ENCODE measurements at places on chromosomes 16 and 17.

GRCh38 chr17:7403043-7403726, 712 bp downstream of the TMEM256 start:
- peak; percentile 10 for DNase-seq

DNA sequence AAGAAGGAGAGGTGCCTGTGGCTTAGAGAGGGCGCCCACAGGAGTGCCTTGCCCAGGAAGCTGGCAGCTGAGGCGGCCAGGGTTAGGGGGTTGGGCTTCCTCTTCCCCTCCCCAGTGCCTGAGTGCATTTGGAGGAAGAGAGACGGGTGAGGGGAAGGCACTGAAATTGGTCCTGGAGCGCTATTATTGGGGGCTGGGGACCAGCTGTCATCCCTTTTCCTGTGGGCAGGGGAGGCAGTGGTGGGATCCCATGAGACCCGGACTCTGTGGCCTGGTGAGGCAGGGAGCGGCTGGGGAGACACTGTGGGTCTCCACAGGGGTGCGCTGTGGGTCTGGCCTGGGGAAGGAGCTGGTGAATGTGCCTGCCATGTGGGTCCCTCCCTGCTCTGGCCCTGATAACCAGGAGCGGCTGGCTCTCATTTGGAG, 259.7 kb downstream of the SEC14L1 start:
- peak; percentile 33 for DNase-seq

DNA sequence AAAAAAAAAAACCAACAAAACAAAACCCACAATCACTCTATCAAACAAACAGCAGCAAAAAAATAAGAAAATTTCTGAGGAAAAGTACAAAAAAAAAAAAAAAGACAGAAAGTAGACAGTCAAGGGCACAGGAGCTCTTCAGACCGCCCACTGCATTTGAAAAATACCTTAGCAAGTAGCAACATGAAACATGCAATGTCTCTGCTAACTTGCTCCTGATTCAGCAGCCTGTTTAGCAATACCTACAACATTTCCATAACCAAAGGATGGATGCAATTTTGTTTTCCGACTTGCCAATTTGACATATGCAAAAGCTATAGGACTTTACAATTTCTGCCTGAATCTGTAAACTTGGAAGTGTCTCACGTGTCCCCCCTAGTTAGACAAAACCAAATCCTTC, 57.4 kb downstream of the SYNRG start:
- DNase-seq: no peak

- no peak for DNase-seq
Observed at GRCh38 chr17:29007860-29008455, 2.1 kb upstream of the SEZ6 start.

DNA sequence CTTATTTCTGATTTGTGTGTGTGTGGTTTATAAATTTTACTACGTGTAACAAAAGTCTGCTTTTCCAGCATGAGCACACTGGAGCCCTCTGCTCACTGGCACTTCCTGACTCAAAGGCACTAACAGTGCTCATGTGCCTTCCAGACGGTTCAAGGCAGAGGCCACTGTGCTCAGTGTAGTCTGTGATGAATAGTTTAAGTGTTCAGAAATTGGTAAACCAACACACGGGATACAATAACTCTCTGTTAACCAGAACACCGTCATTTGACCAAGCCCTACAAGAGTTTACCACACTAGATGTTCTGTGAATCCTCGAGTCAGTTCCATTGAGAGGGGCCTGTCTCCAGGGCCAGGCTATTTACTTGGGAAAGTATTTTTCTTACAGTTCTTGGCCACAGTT, 191.9 kb downstream of the MRTFB start:
- no peak for DNase-seq

DNA sequence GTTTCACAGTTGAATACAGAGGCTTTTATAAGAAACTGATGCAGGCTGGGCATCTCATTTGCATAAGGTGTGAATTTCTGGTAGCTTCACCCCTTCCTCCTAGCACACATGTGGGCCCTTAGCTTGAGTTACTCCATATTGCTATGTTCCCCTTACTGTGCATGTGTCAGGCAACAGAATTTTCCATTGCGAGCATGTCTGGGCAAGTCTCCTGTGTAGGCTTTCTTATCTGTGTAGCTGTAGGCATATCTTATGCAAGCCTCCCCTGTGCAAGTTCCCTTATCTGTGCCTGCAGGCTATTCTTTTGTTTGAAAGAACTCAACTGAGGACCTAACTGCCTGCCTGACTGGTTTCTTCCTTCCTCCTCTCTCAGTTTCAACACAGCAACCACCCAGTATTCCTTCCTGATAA, 597.4 kb upstream of the CDH5 start:
- DNase-seq: no peak

GRCh38 chr17:35700150-35700549, 31.3 kb upstream of the RASL10B start:
- no peak for DNase-seq

DNA sequence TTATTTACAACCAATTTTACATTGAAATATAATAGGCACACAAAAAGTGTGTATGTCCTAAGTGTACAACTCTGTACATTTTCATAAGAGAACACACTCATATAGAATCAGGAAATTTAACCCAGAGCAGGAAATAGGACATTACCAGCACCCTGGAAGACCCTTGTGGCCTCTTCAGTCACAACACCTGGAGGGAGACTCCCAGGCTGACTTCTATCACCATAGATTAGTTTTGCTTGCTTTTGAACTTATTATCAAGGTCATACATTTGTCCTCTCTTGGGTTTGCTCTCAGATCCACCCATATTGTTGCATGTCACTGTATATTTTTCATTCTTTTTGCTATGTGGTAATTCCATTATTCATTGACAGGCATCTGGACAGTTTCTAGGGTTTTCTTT, 5.8 kb downstream of the RIPOR1 start:
- no peak for DNase-seq

- DNase-seq: no peak
Observed at GRCh38 chr17:41943492-41943891, 13.1 kb downstream of the ODAD4 start.

- DNase-seq: no peak
Observed at GRCh38 chr16:28609631-28610594, at the start of gene SULT1A1. Gene SULT1A1, minus strand, starts transcription at chr16:28610044. Its CDS starts 1,189 bp downstream, at chr16:28608855.

GRCh38 chr17:28131599-28131998, 89.1 kb downstream of the NLK start:
- DNase-seq: no peak

DNA sequence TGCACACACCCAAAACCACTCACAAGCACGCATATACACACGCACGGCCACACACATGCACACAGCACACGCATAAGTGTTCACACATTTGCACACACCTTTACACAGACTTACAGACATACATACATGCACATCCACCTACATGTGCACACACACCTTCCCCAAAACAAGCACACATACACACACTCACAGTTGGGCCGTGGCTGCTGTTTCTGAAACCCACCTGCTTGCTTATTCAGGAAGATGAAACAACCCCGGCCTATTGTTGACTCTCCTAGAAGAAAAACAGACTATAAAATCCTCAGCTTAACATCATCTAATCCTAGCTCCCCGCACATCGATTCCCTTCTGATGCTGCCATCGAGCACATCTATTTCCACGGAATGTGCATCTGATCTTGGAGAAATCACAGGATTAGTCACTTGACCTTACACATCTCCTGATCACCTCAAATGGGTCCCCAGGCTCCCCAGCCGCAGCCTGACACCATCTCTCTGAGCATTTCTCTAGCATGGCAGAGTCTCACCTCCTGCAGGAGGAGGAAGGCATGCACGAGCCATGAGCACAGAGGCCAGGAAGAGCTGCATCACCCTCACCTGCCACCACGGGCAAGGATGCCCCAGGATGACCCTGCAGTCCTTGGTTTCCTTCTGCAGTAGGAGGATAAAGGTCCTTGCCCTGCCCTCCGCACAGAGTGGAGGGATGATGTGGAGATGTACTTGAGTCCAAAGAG, 105.8 kb upstream of the CDH5 start:
- DNase-seq: no peak

GRCh38 chr16:22329199-22329695, 32.0 kb downstream of the POLR3E start:
- no peak for DNase-seq

DNA sequence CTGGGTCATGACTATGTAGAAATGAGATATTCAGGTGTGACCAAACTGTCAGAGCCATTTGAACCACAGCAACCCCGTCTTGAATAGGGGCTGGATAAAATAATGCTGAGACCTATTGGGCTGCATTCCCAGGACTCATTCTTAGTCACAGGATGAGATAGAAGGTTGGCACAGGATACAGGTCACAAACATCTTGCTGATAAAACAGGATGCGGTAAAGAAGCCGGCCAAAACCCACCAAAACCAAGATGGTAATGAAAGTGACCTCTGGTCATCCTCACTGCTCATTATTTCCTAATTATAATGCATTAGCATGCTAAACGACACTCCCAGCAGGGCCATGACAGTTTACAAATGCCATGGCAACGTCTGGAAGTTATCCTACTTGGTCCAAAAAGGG, 545.5 kb downstream of the TMEM114 start:
- DNase-seq: no peak

GRCh38 chr16:35308674-35309073, 1849.3 kb downstream of the TP53TG3F start:
- no peak for DNase-seq

GRCh38 chr16:21208446-21209230, 2.7 kb downstream of the ZP2 start:
- no peak for DNase-seq

DNA sequence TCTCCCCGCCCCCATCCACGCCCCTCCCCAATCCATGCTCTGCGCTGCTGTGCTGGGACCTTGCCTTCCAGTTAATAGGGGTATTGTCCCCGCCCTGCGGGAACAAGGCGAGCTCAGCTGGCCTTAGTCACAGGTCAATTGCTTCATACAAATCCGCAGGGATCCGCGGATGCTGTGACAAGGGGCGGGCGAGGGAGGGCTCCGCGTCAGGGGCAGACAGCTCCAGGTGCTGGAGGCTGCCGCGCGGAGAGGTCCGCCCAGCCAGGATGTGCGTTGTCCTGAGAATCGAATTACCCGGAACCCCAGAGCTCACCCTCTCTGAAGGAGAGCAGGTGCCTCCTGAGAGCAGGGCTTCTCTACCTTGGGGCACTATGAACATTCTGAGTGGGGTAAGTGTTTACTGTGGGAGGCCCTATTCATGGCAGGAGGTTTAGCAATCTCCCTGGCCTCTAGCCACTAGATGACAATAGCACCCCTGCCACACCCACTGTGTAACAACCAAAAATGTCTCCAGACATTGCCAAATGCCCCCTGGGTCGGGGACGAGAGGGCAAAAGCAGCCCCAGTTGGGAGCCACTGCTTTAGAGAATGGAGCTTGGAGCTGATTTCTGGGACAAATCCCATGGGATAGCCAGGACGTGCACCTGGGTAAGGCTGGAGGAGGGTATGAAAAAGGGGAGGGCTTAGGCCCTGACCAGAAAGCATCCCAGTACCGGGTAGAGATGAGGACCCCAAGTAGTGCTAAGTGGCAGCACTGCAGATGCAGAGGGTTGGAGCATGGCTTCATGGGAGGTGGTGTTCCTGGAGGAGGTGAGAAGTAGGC, 138.2 kb downstream of the CYLD start:
- no peak for DNase-seq

DNA sequence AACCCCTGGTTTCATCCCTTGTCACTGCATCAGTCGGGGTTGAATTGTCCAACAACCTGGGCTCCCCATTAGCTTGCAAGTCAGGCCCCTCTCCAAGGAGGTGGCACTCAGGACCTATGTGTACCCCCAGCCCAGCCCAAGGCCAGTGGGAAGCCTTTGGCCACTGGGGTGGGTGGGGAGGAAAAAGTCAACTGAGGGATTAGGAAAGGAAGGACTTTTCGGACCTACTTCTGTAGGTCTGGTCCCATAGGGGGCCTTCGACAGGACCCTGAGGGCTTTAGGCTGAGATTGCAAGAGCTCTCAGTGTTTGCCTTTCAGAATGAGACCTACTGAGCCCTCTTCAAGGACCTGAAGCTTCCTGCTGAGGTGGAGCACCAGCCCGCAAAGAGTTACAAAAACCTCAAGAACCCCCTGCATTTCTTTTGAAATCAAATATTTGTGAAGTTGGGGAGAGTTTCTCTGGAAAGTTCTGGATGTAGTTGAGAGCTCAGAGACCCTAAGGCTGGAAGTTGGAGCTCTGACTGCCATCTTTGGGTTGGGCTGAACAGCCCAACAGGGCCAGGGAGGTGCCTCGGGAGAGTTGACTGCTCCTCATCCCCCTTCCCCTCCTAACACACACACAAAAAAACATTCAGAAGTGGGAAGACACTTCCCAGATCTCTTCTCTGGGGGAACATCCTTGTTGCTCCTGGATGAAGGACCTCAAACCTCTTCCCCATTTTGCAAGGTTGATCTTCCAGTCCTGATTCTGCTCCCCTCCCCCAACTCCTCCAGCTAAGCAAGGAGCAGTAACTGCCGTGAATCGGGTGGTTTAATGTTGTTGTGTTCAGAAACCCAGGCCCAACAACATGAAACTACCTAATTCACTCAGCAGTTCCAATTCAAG, 5.8 kb upstream of the HOXB9 start:
- DNase-seq: no peak

- no peak for DNase-seq
Observed at GRCh38 chr17:65914784-65915342, 277.1 kb downstream of the CEP112 start.

- no peak for DNase-seq
Observed at GRCh38 chr17:46850688-46851028, 725 bp upstream of the WNT9B start.

DNA sequence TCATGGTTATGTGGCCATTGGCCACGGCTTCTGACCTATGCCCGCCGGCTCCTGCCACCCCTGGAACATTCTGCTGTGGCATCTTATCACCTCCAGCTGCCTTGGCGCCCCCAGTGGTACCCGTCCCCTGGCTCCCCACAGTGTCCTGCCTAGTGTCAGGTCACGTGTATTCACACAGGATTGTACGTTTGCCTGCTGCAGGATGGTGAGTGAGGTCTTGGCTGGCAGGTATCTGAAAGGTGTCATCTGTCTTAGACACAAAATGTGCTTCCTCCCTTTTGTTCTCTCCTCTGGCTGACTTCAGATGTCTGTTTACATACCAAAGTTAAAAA, 24.9 kb downstream of the DBNDD1 start:
- DNase-seq: no peak

GRCh38 chr17:5668557-5669138, 84.3 kb upstream of the NLRP1 start:
- no peak for DNase-seq

GRCh38 chr17:48024149-48025039, 13.2 kb downstream of the COPZ2 start:
- DNase-seq: peak; percentile 50

GRCh38 chr17:74987909-74988711, 678 bp downstream of the CDR2L start:
- DNase-seq: peak; percentile 69

GRCh38 chr17:29252101-29252791, 5.6 kb downstream of the CRYBA1 start:
- peak; percentile 30 for DNase-seq

- DNase-seq: no peak
Observed at GRCh38 chr16:586645-587590, 2.9 kb upstream of the RAB40C start.

Measured in HAP-1 (cell line).